A172 (cell line): ENCODE measurements at places on chromosomes 5 and 9. TPM values are rescaled to one million over a fixed set of nuclear protein-coding genes. Genes with fewer than 3 reads are reported as not detected.

The DRD1 gene
- not detected in 2 replicates for total RNA-seq

GRCh38 chr9:83620841-83621636 is 1.9 kb upstream of the IDNK start:
- peak; percentile 64 for DNase-seq

DNA sequence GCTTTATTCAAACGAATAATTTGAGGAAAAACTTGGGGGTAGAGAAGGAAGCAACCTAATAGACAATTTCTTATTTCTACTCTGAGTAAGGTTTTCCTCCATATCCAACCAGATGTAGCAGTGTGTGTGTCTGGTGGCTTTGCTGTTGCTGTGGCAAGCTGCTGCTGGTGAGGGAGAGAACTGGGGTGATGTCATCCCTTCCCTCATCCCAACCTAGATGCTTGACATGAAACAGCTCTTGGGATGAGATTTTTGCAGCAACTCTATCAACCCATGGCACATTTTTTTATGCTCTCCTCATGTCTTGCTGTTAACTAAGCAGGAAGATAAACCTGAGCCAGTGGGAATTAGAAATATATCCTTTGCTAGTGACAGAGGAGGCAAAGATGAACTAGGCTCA is 135.8 kb downstream of the PCSK1 start:
- no peak for DNase-seq

DNA sequence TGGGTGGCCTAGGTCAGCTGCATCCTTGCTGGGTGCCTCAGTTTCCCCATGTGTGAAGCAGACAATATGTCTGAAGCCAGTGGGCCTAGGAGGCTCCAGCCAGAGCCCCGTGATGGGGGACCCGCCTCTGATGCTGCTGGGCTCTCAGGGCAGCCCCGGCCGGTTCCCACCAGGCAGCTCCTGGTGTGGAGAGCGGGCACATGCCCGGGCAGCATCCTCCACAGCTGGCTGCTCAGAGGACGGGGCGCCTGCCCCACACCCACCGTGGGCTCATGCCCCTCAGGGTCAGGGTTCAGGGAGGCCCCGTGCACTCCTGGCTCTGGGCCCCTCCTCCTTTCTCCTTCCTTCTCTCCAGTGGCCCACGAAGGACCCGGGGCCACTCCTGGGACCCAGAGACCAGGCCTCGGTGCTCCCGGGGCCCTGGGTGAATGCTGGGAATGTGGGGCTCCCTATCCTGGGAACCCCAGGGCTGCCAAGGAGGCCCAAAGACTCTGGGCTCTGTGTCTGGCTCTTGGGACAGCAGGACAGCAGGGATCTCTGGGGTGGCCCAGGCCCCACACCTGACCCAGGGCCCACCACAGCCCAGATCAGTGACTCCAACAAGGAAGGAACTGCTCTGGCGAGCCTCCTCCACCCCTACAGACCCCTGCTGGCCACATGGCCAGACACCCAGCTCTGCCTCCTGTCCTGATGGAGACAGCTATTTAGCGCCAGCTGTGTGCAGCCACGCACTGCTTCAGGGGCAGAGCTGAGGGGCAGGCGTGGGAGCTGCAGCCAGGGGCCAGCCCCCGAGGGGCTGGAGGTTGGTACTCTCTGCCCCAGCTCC is 39.5 kb upstream of the EGFL7 start:
- no peak for DNase-seq
